Esophagus squamous epithelium (tissue), 5 donors: ENCODE measurements at places on chromosomes 12 and 14. TPM values are rescaled to one million over a fixed set of nuclear protein-coding genes. Genes with fewer than 3 reads are reported as not detected.

DNA sequence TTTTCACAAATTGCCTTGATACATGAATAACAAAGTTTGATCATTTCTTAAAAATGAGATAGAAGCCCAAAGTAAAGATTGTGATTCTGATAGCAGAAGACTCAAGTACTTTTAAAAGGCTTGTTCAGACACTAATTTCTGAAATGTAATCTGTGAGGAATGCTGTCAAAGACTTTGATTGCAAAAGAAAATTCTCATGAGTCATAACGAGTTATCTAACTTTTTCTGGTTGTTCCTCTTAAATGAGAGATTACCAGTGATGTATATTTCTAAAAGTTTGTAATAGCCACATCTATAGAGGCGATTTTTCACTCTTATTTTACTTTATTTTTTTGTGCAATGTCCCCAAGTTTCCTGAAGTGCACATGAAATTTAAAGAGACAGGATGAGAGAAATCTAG is 7.0 kb downstream of the PYGL start:
- no peak overlapping the region for H3K4me3 ChIP-seq
- H3K27me3 ChIP-seq = no peaks in the 10 kb centered on the region
- H3K36me3 ChIP-seq = no peaks in the 10 kb centered on the region
- no peak overlapping the region for H3K27ac ChIP-seq
- H3K4me1 ChIP-seq = no peaks in the 10 kb centered on the region

DNA sequence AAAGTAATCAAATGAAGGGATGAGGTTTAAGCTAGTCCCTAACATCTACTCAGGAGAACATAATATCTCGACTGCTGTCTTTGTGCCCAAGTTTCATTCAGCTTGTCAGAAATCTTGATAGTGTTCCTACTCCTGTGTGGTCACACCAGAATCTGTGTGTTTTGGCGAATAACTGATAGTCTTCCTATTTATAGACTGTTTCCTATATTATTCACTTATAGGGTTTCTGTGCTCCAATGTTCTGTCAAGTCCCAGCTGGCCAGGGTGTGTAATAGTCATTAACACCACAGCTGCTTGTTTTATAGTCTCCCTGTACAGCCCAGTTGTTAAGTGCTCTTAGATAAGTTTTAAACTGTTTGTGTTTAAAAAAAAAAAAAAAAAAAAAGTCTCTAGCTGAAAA is 45.9 kb downstream of the GPR135 start:
- no peaks in the 10 kb centered on the region for H3K36me3 ChIP-seq
- H3K4me3 ChIP-seq = no peak overlapping the region
- no peak for DNase-seq
- no peaks in the 10 kb centered on the region for H3K27me3 ChIP-seq
- H3K27ac ChIP-seq = no peak overlapping the region

- H3K36me3 ChIP-seq = no peaks in the 10 kb centered on the region
- no peak overlapping the region for H3K4me3 ChIP-seq
- no peak overlapping the region for H3K27ac ChIP-seq
- DNase-seq = no peak
These were observed 7.8 kb downstream of the IRAK3 start for GRCh38 chr12:66196806-66197205.

GRCh38 chr12:66915306-66915904 is 236.5 kb upstream of the GRIP1 start:
- peak overlapping the region; percentile 49 for H3K27ac ChIP-seq
- no peaks in the 10 kb centered on the region for H3K36me3 ChIP-seq
- no peak for DNase-seq
- no peaks in the 10 kb centered on the region for H3K27me3 ChIP-seq
- H3K4me3 ChIP-seq = no peak overlapping the region

TESPA1 gene
- 0.31 TPM for total RNA-seq

KLRG1 gene
- 2.7 TPM for total RNA-seq

MAP3K9 gene
- total RNA-seq = 34.0 TPM

DNA sequence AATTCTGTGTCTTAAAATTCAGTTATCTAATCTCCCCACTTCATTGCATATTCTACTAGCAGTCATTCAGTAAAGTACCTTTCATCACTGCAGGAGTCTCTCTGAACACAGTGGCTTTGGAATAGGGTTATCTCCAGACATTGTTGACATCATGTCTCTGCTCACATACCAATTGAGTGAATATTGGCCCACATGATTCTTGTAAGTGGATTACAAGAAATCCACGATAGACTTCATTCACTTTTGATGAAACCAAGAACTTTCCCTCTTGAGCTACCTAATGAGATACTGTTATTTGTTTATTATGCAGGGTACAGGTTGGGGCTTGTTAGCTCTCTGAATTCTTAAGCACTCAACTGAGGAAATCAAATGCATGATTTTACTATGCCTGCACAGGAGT is 284.9 kb downstream of the RAD51B start:
- no peaks in the 10 kb centered on the region for H3K27me3 ChIP-seq
- no peak overlapping the region for H3K27ac ChIP-seq
- H3K36me3 ChIP-seq = no peaks in the 10 kb centered on the region
- H3K4me3 ChIP-seq = no peak overlapping the region
- no peak for DNase-seq

DNA sequence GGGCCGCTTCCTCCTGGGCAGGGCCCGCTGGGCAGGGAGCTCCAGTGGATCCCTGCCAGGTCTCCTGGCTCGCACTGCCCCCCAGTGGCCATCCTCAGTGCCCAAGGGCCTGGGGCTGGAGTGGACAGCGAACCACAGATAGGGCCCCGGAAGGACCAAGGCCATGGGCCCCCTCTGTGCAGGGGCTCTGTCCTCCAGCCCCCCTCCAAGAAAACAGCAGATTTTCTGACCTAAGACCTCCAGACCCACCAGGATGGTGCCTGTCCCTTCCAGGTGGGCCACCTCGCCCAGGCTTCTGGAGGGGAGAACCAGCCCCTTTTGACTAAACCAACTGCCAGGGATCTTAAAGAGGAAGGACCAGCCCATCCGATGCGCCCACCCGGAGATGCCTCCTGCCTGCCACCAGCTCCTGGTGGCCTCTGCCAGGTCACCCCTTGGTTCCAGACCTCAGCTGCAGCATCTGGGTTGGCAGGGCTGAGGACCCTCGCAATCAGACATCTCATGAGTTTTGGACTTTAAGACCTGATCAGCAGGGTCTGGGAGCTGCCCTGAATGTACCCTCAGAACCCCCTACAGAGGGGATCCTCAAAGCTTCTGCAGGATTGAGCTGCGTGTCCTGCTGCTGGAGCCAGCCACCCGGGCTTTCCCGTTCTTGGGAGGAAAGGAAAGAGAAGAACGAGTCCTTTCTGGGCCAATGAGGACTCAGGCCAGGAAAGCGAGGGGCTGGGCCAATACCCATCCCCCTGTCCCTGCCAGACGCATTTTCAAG is 325.8 kb upstream of the DIO3 start:
- no peak overlapping the region for H3K27ac ChIP-seq
- H3K27me3 ChIP-seq = no peaks in the 10 kb centered on the region
- no peaks in the 10 kb centered on the region for H3K36me3 ChIP-seq
- no peak for DNase-seq

IFNG-AS1 gene
- not detected for total RNA-seq

FOXA1 gene
- total RNA-seq = 29.0 TPM

DNA sequence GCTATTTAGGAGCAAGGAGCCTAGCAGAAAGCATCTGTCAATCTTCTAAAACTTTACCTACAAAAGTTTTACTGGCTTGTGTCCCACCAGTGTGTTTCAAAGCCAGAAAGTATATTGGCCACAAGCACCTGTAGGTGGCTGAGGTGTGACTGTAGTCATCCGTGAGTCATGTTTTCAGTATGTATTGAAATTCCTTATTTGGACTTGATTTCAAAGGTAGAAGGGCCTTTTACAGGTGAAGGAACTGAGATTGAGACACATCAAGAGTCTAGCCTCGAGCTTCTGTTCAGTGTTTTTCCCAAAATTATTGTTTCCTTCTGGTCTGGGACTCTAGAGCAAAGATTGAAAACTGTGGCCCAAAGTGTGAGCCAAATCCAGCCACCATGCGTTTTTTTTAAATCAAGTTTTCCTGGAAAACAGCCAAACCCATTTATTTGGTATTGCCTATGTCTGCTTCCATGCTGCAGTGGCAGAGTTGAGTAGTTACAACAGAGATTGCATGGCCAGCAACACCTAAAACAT is 195.3 kb upstream of the BCL2L14 start:
- DNase-seq = no peak
- H3K27ac ChIP-seq = peak overlapping the region; percentile 22
- H3K27me3 ChIP-seq = no peaks in the 10 kb centered on the region
- no peak overlapping the region for H3K4me3 ChIP-seq

DDX11 gene
- total RNA-seq = 16.7 TPM

FAIM2 gene
- 0.13 TPM for total RNA-seq

GRCh38 chr12:62251609-62251958 is 8.6 kb upstream of the USP15 start:
- H3K36me3 ChIP-seq = no peaks in the 10 kb centered on the region
- no peaks in the 10 kb centered on the region for H3K4me1 ChIP-seq
- no peak overlapping the region for H3K27ac ChIP-seq
- no peak for DNase-seq

GRCh38 chr12:117318591-117318990 is 42.8 kb downstream of the NOS1 start:
- H3K27me3 ChIP-seq = no peaks in the 10 kb centered on the region
- no peaks in the 10 kb centered on the region for H3K4me1 ChIP-seq
- H3K27ac ChIP-seq = no peak overlapping the region
- H3K4me3 ChIP-seq = no peak overlapping the region
- no peaks in the 10 kb centered on the region for H3K36me3 ChIP-seq

- no peaks in the 10 kb centered on the region for H3K27me3 ChIP-seq
- DNase-seq = no peak
These were observed 341.1 kb downstream of the EMP1 start for GRCh38 chr12:13537623-13538022.

NOS1 gene
- total RNA-seq = 1.1 TPM

CHMP4A gene
- total RNA-seq = 23.6 TPM

BICDL1 gene
- total RNA-seq = 24.4 TPM

ZDHHC22 gene
- not detected for total RNA-seq

DNA sequence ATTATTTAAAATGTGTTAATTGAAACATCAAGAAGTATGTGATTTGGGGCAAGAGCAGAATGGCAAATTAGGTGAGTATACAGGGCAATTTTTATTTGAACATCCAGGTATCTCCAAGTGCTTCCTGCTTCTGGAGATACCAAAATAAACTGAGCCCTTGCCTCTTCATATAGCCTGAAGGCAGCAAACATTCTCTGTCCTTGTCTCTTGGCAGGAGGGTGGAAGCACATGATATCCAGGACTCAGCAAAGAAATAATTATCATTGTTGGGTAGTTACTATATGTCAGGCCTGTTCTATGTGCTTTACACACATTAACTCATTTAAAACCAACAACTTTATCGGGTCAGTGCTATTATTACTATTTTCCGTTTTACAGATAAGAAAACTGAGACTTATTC is 12.5 kb downstream of the LIN7A start:
- H3K27ac ChIP-seq = no peak overlapping the region
- DNase-seq = no peak
- H3K36me3 ChIP-seq = no peaks in the 10 kb centered on the region
- H3K4me3 ChIP-seq = no peak overlapping the region
- H3K27me3 ChIP-seq = no peaks in the 10 kb centered on the region

DNA sequence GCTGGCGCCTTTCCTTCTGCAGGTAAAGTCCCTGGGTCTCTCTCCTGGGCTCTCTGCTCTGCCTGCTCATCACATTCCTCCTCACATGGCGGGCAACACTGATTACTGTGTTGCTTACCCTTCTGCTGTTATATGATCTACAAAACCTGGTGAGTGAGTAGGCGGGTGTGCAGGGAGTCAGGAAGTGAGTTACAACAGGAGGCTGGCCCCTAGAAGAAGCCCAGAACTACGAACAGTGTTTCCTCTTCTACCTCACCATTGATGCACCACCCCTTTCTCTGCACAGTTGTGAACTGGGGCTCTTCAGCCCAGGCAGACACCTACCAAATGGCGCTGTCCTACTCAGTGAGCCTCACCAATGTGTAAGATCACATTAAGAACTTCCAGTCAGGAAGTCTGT is 4.9 kb upstream of the KLHL33 start:
- no peak for DNase-seq
- H3K27ac ChIP-seq = no peak overlapping the region
- no peak overlapping the region for H3K4me3 ChIP-seq
- H3K27me3 ChIP-seq = no peaks in the 10 kb centered on the region

- DNase-seq = no peak
- no peaks in the 10 kb centered on the region for H3K27me3 ChIP-seq
- no peak overlapping the region for H3K27ac ChIP-seq
- no peaks in the 10 kb centered on the region for H3K4me1 ChIP-seq
- no peaks in the 10 kb centered on the region for H3K36me3 ChIP-seq
- no peak overlapping the region for H3K4me3 ChIP-seq
These were observed 18.5 kb downstream of the BHLHE41 start for GRCh38 chr12:26106347-26106746.

- peaks cover 16% of the 10 kb centered on the region for H3K27me3 ChIP-seq
- DNase-seq = no peak
- H3K27ac ChIP-seq = no peak overlapping the region
- no peaks in the 10 kb centered on the region for H3K36me3 ChIP-seq
- H3K4me3 ChIP-seq = no peak overlapping the region
- peaks cover 21% of the 10 kb centered on the region for H3K4me1 ChIP-seq
These were observed 6.7 kb downstream of the B4GALNT1 start for GRCh38 chr12:57626111-57626920.

DNA sequence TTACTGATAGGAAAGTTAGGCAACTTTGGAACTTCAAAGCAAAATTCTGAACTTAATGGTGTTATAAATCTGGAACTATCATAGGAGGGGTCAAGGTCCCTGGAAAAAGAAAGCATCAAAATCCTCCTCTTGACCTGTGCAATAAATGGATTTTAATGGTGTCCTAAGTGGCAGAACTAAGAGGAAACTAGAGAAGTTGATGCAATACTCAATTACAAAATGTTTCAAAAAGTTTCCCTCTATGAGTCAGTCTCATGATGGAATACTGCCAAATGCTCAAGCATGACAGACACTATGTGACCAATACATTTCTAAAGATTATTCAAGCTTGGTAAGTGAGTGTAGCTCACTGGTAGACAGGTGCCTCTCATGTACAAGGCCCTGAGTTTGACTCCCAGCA is 47.7 kb upstream of the ERGIC2 start:
- H3K4me3 ChIP-seq = no peak overlapping the region
- H3K27me3 ChIP-seq = no peaks in the 10 kb centered on the region
- H3K36me3 ChIP-seq = no peaks in the 10 kb centered on the region
- no peak overlapping the region for H3K27ac ChIP-seq
- no peak for DNase-seq
- no peaks in the 10 kb centered on the region for H3K4me1 ChIP-seq

- no peaks in the 10 kb centered on the region for H3K36me3 ChIP-seq
- no peaks in the 10 kb centered on the region for H3K4me1 ChIP-seq
- H3K27me3 ChIP-seq = no peaks in the 10 kb centered on the region
- no peak overlapping the region for H3K27ac ChIP-seq
These were observed 207.0 kb downstream of the TMEM121 start for GRCh38 chr14:105733081-105734065.

TMTC1 gene
- total RNA-seq = 2.5 TPM
